Ecto neural progenitor cell (in vitro differentiated cells): ENCODE measurements at places on chromosomes 11 and 22.

- no peak for DNase-seq
These were observed at the start of gene KLHDC7B for GRCh38 chr22:50545522-50546325. Gene KLHDC7B, plus strand, starts transcription at chr22:50545899. Its CDS starts 345 bp downstream, at chr22:50546244.

GRCh38 chr22:35590634-35591295 lies 26.4 kb downstream of the MB start:
- no peak for DNase-seq

DNA sequence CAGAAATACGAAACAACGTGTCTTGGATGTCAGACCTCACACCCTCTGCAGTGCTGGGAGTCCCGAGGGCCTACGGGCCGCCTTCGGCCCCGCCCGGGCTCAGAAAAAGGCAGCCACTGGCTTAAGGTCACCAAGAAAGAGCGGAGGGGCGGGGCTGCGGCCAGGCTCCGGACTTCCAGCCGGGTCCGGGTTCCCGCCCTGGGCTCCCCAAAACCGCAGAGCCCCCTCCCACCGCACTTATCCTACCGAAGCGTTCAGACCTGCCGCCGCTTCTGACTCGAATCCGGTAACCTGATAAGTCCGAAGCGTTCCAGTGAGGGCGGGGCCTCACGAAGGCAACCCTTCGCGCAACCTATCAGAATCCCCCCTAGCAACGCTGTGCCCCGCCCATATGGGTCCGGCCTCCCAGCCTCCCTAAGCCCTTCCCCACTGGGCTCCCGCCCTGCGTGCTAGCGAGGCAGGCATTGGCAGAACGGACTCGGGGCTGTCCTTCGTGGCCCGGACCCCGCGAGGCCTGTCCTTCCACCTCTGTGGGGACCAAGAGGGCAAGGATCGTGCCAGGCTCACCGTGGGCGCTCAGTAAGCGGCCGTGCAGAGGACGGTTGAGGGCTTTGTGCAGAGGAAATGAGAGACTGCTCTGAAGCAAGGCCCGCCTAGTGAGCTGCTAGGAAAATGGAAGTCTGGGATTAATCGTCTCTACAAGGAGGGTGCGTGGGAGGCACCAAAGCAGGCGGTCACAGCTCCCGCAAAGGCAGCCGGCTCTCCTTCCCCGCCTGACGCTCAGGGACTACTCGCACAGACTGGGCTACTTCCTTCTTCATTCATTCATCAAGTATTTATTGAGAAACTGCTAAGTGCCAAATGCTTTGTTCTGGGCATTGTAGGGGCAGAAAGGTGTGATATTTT lies at the start of gene NAGA:
NAGA (minus strand) TSS at position 296 of the 906 bp plus-strand sequence. CDS start 515 bp downstream, outside the sequence.
- DNase-seq = peak; percentile 96

DNA sequence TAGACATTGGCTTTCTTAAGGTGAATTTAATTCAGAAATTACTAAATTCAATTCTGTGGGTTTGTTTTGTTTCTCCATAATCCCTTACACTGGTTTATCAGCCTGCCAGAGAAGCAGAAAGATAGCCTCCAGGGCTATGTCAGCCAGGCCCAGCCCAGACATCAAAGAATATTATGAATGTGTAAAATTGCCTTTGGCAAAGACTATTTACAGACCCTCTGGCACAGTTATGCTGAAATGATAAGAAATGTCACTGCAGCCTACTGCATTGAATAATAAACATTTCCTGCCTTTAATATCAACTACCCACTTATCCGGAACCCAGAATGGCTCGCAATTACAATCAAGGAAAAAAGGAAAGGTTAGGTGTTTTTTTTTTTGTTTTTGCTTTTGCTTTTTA lies 562.5 kb upstream of the LRRC4C start:
- DNase-seq = no peak

GRCh38 chr22:26131589-26132154 lies 37.6 kb upstream of the SEZ6L start:
- DNase-seq = no peak

DNA sequence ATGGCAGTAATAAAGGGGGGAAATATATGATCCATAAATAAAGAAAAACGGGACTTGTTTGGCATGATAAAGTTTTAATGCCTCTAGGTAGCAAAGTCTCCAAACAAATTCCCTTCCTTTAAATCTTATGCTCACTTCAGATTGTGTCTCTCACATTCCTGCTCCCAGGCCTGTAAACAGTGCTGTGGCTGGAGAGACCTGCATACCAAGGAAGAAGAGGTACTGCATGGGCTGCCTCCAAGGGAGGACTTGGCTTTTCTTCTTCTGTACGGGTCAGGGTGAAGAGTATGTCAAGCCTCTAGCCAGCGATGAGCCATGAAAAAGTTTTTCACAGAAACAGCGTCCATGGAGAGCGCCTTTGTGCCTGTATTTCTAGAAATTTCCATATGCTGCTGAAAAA lies 161.8 kb downstream of the KIRREL3 start:
- DNase-seq = no peak

GRCh38 chr11:129973809-129974208 lies 28.8 kb downstream of the PRDM10 start:
- no peak for DNase-seq
